Activated T-helper 1 cell treated with anti-CD3 and anti-CD28 coated beads, Interleukin-2, amount 50 U/mL, for 16 hours (primary cell): ENCODE measurements at places on chromosomes 3 and 15.

DNA sequence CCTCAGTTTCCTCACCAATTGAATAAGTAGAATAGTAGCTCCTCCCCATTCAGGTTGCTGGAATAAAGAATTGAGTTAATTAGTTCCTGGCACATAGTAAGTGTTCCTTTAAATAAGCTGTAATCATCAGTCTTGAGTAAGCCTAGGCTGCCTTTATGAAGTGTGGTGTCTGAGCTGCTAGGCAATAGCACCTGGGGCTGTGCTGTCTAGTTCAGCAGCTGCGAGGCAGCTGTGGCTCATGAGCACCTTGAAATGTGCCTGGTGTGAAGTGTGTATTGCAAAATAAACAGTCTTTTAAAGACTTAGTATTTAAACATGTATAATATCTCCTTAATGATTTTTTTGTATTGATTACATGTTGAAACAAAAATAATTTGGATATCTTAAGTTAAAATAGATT lies 77.6 kb downstream of the TOP2B start:
- DNase-seq: no peak

GRCh38 chr3:146589899-146590508 lies 15.1 kb downstream of the PLSCR5 start:
- DNase-seq: no peak

DNA sequence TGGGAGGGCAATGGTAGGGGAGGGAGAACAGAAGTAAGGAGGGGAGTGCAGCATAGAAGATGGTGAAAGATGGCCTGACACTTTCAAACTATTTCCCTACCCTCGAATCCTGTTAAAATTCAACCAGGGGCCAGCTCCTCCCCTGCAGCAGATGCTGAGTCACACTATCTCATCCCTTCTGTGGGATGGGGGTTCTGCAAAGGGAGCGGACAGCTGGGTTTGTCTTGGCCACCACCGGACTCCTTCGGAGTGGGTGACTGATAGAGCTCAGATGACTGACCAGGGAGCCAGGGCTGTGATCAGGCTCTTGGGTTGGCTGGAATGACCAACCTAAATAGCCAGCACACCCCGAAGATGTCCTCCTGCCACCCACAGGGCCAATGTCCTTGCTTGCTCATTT lies 33.6 kb upstream of the TMCC1 start:
- DNase-seq: no peak

GRCh38 chr3:188660415-188660814 lies 506.5 kb downstream of the LPP start:
- no peak for DNase-seq

DNA sequence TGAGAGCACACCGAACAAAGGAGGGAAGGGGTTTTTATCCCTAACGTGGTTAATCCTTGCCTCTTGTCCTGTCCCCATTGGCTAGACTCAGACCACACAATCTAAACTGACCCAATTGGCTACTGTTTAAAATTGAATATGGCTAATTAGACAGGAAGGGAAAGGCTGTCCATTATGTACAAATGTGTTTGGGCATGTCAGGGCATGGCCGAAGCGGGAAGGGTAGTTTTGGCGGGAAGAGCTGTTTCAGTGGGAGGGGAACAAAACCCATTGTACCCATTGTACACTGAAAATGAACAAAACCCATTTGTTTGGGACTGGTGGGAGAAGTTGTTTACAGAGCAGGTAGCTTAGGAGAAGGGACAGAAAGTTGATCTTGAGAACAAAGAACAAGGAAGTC lies 330.9 kb upstream of the POU1F1 start:
- DNase-seq: no peak

- no peak for DNase-seq
Measured at GRCh38 chr3:109643590-109643989, 306.2 kb upstream of the DPPA4 start.

DNA sequence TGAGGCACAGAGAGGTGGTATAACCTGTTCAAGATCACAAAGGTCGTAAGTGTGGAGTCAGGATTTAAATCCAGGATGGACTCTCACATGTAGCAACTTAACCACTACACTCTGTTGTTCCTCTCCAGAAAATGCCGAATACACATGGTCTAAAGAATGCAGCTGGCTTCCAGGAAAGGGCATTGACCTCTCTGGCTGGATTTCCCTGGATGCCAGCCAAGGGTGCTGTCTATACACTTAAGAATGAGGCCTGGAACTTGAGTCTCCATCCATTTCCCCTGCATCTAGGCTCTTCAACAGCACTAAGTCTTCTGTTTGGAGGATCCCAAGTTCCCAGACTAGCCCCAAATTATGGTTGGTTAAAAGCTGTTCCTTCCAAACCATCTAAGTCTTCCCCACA lies 60.5 kb downstream of the CERS3 start:
- no peak for DNase-seq

DNA sequence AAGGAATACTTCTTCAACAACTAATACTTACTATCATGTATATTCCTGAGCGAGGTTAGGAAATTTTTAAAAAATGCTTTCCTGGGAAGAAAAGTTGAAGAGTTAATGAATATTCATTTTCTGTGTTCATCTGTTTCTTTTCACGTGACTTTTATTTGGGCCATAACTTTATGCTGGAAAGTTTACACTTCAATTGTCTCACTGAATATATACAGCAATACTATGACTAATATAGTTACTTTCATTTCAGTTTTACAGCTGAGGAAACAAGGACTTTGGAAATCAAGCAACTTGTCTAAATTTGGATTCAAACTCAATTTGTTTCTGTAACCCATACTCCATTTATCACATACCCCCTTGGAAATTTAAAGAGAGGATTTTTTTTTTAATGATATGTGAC lies 894.2 kb downstream of the ROBO1 start:
- no peak for DNase-seq

GRCh38 chr3:85533586-85533985 lies 574.8 kb downstream of the CADM2 start:
- no peak for DNase-seq

GRCh38 chr3:72446218-72447058 lies 401.8 kb downstream of the SHQ1 start:
- DNase-seq: peak; percentile 11

- DNase-seq: no peak
Measured at GRCh38 chr3:73604451-73604850, 20.3 kb downstream of the PDZRN3 start.

- DNase-seq: no peak
Measured at GRCh38 chr3:47340866-47341265, 40.0 kb upstream of the PTPN23 start.

- DNase-seq: no peak
Measured at GRCh38 chr15:50280271-50280670, 14.7 kb upstream of the HDC start.

GRCh38 chr3:179673523-179673922 lies 20.7 kb downstream of the USP13 start:
- DNase-seq: no peak

- DNase-seq: peak; percentile 89
Measured at GRCh38 chr3:195909644-195910498, 1.5 kb upstream of the TNK2 start.

- no peak for DNase-seq
Measured at GRCh38 chr15:81221449-81221848, 24.8 kb downstream of the IL16 start.

- no peak for DNase-seq
Measured at GRCh38 chr3:103968751-103969150, 1398.0 kb upstream of the ALCAM start.
